ENCODE measurements at places on chromosomes 5 and 9. TPM values are rescaled to one million over a fixed set of nuclear protein-coding genes. Genes with fewer than 3 reads are reported as not detected.

DNA sequence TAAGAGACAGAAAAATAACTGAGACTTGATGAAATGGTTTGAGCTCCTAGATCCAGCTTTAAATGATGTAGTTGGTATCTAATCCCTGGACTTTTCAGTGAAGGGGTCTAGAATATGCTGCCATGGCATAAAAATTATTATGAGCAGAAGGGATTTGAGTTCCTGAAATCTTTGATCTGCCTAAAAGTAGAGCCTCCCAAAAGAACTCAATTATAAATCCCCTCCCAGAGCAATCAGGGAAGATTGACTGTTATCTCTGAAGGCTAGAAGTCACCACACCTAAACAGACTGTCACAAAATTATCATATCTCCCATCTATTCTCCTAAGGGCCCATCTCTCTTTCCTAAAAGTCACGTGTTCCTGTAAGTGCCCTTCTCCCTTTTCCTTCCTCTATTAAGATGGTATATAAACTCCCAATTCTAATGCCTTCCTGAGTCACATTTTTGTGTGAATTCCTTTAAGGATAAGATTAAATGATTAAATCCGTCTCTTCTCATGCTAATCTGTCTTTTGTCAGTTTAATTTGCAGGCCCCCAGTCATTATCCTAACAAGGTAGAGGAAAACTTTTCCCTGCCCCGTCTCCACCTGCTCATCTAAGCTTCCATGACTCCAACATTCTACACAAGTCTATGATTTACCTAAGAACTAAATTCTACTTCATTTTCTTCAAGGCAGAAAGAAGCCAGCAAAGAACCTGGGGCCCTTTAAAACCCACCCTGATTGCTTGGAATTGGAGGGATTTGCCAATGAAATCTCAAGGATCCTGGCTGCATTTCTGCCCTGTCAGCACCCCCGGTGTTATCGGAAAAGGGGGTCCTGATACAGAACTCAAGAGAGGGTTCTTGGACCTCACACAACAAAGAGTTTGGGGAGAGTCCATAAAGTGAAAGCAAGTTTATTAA lies 47.1 kb upstream of the PWWP2A start:
- no peak for DNase-seq

GRCh38 chr9:114994768-114995167 lies 64.4 kb upstream of the TNFSF8 start:
- no peak for DNase-seq

DNA sequence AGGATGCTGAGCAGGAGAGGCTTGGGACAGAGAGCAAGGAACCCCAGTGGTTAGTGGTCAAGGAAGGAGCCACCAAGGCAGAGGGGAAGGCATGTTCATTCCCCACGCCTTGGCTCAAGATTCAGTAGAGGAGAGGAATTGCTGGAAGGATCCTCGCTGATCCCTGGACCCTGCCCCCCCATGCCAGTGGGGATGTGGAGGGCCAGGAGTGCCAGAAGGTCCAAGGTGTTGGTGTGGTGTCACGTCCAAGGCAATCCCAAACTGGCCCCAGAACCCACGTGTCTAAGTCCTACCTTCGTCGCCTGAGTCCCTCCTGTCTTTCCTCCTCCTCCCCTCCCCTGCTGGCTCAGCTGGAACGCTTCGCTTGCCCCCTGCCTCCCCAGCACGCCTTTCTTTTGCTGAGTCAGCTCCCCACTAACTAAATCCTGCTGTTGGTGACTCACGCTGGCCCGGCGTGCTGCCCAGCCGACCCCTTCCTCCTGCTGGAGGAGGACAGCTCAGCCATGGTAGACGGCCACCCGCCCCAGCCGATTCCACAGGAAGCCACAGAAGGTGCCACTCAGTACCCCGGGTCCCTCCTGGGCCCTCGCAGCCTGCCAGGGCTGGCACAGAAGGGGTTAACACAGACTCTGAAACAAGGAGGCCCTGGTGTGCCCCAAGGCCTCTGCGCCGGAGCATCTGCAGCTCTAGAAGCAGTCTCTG lies 37.6 kb upstream of the ORM1 start:
- peak; percentile 14 for DNase-seq

- DNase-seq: no peak
Observed at GRCh38 chr5:124507688-124508087, 238.8 kb downstream of the ZNF608 start.

- DNase-seq: no peak
Observed at GRCh38 chr5:54838843-54839242, 146.6 kb downstream of the ESM1 start.

DNA sequence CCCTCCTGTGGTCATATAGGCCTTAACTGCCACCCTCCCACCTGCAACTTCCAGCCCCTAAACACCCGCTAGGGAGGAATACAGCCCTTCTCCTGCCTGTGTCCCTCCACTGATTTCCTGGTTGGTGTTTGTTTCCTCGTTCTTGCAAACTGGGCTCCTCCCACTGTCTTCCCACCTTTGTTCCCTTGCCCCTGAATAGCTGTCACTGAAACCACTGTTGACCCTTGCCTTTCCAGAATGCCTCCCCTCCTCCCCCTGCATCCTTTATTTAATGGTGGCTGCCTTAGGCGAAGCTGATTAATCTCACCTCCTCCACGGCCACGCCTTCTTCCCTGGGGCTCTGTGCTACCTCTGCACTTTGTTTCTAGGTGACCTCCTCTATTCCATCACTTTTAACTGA lies 626.7 kb downstream of the BNC2 start:
- no peak for DNase-seq

GRCh38 chr9:117307701-117308100 lies 107.2 kb downstream of the ASTN2 start:
- DNase-seq: no peak

DNA sequence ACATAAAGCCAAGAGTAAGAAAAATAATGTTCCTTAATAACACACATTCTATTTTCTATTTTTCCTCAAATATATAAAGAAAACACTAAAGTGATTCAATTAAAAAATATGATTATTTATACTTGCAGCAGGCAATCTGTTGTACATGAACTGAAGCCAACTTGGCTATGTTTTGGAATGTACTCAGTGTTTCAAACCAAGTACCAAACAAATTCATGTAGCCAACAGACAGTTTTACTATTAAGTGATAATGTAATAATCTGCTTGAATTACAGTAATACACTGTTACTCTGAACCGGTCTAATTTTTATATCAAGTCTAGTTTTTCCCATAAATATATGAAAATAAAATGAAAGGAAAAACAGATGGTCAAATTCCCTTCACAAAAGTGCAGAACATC lies 58.0 kb downstream of the CEP120 start:
- no peak for DNase-seq

- no peak for DNase-seq
Observed at GRCh38 chr5:54176066-54176830, 134.1 kb downstream of the ARL15 start.

DNA sequence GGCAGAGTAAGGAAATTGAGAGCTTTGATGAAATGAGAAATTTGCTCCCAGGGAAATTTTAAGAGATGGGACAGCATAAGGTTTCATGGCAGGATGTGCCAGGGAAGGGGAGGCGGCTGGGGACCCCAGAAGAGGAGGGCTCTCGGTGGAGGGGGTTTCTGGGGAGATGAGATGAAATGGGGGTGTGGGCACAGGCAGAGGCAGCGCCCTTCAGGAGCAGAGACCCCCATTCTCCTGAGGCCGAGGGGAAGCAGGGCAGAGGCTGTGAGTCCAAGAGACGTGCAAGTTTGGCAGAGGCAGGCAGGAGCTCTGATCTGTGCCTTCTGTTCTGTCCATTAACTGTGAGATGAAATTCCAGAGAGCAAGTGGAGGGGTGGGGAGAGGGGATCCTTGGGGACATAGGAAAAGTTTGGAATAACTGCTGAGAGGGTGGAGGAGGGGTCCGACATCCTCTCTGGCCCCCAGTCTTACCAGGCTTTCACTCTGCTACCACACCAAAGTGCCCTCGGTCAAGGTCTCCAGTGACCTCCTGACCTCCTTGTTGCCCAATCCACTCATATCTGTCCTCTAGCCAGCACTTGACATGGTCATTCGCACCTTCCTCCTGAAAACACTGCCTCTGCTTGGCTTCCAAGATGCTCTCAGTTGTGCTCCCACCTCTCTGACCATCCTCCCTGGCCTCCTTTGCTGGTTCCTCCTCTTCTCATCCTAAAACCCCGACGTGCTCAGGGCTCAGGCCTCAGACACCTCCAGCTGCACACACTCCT lies 108.1 kb upstream of the MVB12B start:
- DNase-seq: no peak

GRCh38 chr9:96553070-96553469 lies 66.6 kb downstream of the CDC14B start:
- DNase-seq: no peak

DNA sequence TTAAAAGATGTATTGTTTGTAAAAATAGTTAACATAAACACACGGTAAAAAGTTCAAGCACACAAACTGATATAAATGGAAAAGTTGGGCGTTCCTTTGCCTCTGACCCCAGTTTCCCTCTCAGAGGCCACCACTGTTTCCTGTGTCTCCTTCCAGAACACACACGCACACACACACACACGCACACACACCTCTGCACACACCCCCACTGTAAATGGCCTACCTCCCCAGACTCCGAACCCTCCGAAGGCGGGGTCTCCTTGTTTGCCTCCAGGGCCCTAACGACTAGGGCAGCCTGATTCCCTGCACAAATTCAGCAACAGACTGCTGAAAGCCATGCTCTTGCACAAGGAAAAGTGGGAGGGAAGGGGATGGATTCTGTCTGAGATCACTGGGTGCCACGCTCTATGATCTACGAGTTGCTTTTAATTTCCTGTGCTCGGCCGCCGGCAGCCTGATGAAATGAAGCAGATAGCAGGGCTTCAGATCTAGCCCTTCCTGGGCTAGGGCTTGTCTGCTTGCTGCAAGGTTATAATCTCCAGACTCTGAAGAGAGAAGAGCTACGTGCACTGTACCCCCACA lies 184.0 kb upstream of the IL12B start:
- DNase-seq: no peak

- DNase-seq: peak; percentile 51
Observed at GRCh38 chr9:135498381-135499126, 1.9 kb upstream of the MRPS2 start.

DNA sequence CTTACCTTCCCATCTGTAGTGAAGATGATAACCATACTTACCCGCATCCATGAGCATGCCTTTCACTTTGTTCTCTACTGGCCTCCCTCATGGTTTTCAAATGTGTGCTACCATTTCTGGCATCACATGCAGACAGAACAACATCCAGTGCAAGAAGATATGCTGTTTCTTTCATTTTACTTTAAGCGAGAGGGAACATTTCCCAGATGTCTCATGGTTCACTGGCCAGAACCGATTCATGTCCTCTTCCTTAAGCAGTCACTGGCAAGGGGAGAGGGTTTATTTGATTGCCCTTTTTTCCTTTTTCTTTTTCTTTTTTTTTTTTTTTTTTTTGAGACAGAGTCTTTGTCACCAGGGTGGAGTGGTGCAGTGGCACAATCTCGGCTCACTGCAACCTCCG lies 37.7 kb downstream of the ARRDC3 start:
- DNase-seq: no peak

DNA sequence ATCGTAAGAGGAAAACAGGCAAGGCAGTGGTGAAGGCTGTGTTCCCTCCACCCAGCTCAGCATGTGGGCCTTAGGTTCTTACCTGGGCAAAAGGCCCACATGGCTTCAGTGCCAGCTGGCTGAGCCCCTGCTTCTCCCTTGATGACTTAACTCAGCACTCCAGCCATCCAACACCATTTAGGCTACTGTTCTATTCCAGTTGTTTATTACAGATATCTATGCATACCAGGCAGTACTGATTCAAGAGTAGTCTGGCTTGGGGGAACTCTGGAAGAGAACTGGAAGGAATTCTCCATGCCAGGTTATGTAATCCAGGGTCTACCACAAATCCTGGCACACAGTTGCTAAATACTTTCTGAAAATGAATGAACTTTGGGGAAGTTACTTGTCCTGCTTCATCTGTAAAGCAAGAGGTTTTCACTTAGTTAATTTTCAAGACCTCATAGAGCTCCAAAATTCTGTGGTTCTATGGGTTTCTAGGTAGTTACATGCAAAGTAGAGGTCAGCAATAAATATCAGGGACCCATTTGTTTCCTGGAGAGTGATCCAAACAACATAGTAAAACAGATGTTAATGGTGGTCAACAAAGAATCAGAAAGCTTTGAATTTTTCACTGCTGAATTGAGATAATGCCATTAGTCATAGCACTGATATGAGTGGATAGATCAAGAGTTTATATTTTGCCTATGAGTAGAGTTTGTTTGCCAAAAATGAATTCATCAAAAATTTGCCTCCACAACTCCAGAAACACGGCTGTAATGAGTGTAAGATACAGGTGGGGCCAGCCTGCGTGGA lies 88.2 kb upstream of the OSMR start:
- DNase-seq: peak; percentile 61

DNA sequence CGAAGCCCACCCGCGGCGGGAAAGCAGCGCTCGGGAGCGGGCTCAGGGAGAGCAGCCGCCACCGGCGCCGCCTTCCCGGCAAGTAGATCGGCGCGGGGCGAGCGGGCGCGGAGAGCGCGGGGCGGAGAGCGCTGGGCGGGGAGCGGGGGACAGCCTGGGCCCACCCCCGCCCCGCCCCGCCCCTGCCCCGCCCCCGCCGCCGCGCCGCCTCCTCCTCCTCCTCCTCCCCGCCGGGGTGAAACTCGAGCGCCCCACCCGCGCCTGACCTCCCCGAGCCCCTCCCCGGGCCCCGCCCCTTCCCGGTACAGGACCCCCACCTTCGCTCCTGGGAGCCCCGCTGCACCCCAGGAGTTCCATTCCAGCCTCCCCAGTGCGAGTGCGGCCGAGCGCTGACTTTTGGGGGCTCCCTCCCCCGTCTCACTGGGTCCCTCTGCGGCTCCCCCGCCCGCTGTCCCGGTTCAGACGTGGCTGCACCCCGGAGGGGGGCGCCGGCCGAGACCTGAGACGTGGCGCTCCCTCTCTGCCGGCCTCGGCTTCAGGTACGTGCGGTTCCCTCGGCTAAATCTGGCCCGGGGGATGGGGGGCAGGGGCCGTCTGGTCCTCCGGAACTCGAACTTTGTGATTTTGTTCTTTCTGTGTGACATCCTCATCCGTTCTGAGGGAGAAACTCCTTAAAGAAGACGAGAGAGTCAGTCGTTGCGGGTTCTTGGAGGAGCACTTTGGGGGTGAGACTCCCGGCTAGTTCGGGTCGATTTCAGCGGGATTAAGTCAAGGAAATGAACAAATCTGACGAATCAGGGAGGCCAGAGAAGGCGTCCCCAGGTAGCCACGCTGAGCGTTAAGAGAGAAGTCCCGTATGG lies at the start of gene SEMA5A:
SEMA5A (minus strand) TSS at position 84 of the 860 bp plus-strand sequence. CDS start 166,129 bp downstream, outside the sequence.
- peak; percentile 86 for DNase-seq

ORM2 gene
- not detected for polyA plus RNA-seq

FOXD4L3 gene
- polyA plus RNA-seq: not detected

GPX3 gene
- polyA plus RNA-seq: 819 TPM

IL7R gene
- polyA plus RNA-seq: 0.82 TPM

PCDHGA3 gene
- polyA plus RNA-seq: 3.5 TPM

LIX1 gene
- not detected for polyA plus RNA-seq

KIF24 gene
- 0.19 TPM for polyA plus RNA-seq

LCN10 gene
- 40.7 TPM for polyA plus RNA-seq

MARCOL gene
- polyA plus RNA-seq: not detected

SLC27A6 gene
- polyA plus RNA-seq: 21.4 TPM

PDCD1LG2 gene
- polyA plus RNA-seq: 0.72 TPM

FBLL1 gene
- polyA plus RNA-seq: 0.11 TPM

SLC34A1 gene
- not detected for polyA plus RNA-seq

All from heart left ventricle (tissue), 16 donors.